ENCODE measurements at places on chromosomes 1 and 21.

GRCh38 chr1:217770918-217771317 is 139.8 kb downstream of the SPATA17 start:
- DNase-seq: no peak

DNA sequence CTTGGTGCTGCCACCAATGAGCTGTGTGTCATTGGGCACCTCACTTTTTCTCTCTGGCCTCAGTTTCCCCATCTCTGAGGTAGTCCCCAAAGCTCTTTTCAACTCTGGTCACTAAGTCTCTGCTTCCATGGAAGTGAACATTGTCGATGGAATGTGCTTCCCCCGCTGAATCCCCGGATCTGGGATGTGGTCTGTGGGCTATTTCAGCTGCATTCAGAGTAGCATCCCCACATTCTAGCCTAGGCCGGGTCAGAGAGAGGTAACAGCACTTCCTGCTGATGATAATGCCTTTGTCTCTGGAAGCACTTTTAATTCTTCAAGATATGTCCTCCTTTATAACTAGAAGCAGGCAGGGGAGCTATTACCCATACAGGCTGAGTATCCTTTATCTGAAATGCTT is 29.8 kb downstream of the RASSF5 start:
- no peak for DNase-seq

DNA sequence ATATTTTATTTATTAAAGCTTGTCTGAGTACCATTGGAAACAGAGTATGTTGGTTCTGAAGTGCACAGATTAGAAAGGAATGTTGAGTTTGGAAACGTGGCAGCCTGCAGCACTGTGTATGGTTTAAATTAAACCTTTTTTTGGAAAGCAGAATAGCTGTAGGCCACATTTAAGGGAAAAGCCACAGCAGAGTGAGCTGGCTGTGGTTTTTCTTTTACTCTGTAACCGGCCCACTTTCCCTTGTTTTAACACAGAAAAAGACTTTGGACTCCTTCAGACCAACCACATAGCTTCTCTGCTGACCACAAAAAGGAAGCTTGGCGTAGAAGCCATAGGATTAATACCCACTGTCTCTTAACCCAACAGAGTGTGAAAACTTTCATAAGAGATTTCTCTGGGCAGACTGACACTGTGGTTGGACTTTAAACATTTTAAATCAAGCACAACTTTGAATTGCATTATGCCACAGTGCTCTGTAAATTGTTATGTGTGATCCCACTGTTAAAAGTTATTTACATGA is 75.2 kb downstream of the NFIA start:
- no peak for DNase-seq

GRCh38 chr1:25427696-25428095 is 3.0 kb upstream of the MACO1 start:
- DNase-seq: no peak

DNA sequence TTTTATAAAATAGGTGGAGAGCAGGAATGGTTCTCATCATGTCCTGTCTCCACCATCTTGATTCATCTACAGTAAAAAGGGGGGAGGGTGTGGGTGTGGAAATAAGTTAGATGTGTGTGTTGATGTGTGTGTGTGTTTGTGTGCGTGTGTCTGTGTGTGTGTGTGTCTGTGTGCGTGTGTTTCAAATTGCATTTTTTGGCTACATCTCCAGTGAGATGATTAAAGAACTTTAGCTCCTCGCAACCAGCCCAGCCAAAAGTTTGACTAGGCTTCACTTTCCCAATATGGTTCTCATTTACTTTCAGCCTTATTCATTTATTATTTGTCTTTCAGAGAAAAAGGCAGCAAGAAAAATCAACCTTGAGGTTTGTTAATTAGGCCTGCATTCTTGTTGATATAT is 14.7 kb upstream of the HAO2 start:
- no peak for DNase-seq

DNA sequence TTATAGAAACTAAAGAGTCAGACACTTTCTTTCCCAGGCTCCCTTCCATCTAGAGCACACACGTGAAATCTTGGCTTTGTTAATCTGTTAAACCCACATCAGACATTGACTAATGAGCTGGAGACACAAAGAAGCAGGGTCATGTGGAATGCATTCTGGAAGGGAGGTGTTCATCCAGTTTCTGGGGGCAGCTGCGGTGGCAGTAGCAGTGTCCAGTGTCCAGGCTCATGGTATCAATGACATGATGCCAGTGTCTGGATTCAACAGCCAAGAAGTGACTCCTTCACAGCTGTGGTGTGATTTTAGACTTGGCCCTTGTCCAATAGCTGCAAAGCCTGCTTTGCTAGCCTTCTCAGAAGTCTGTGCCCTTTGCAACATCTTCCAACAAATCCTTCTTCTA is 95.2 kb downstream of the NTPCR start:
- no peak for DNase-seq

- DNase-seq: no peak
These were observed 21.2 kb upstream of the KAZN start for GRCh38 chr1:14577261-14577660.

GRCh38 chr1:3251099-3251806 is 182.2 kb downstream of the PRDM16 start:
- no peak for DNase-seq

- DNase-seq: peak; percentile 21
These were observed 97.5 kb downstream of the CLEC20A start for GRCh38 chr1:178399177-178399728.

DNA sequence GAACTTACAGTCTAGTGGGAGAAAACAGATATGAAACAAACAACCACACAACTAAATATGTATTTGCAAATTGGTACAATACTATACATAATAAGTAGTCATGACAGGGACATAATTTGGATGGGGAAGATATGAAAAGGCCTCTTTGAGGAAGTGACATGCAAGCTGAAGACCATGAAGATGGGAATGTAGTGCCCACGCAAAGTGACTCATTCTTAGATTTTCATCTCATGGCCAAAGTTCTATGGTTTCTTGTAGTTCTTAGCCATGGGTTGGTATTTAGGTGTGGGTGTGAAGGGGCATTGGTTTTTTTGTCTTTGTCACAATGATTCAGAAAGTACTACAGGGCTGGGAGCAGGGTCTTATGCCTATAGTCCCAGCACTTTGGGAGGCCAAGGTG is 105.4 kb upstream of the FAM78B start:
- DNase-seq: no peak

DNA sequence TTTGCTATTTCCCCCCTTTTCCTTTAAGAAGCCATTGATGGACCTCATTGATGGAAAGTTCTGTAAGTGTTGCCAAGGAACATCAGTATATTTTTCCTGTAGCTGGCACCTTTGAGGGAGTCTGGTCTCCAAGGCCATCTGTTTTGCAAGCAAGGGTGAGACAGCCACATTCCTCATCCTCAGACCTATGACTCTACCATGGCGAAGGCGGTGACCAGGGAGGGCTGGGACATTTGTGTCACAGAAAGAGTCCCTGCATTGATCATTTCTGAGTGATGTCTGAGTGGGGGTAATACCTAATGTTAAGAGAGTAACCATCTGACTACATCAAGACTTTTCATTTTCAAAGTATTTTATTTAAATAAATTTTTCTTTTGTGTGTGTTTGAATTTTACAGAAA is 35.4 kb downstream of the KIAA0040 start:
- DNase-seq: no peak

DNA sequence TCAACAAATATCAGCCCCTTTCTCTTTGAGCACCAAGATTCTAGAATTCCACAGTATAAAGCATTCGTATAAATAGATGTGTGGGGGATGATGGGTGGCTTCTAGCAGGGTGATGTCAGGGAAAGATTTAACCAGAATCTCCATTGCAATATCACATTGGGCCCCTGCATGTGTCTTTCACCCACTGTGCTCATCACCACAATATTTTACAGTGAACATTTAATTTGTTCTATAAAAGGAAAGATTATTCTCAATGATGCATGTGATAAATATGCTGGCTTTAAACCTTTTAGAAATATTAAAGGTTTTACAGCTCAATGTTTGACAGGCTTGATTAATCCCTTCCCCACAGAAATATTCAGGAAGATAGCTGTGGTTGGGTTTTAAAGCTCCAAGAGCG is 457.8 kb upstream of the DAB1 start:
- no peak for DNase-seq
